ENCODE measurements at places on chromosomes 11 and 22.

GRCh38 chr11:118691926-118692830 is 12.7 kb upstream of the TREH start:
- no peak for DNase-seq

GRCh38 chr11:13776134-13776815 is 107.8 kb downstream of the FAR1 start:
- DNase-seq, result no peak

DNA sequence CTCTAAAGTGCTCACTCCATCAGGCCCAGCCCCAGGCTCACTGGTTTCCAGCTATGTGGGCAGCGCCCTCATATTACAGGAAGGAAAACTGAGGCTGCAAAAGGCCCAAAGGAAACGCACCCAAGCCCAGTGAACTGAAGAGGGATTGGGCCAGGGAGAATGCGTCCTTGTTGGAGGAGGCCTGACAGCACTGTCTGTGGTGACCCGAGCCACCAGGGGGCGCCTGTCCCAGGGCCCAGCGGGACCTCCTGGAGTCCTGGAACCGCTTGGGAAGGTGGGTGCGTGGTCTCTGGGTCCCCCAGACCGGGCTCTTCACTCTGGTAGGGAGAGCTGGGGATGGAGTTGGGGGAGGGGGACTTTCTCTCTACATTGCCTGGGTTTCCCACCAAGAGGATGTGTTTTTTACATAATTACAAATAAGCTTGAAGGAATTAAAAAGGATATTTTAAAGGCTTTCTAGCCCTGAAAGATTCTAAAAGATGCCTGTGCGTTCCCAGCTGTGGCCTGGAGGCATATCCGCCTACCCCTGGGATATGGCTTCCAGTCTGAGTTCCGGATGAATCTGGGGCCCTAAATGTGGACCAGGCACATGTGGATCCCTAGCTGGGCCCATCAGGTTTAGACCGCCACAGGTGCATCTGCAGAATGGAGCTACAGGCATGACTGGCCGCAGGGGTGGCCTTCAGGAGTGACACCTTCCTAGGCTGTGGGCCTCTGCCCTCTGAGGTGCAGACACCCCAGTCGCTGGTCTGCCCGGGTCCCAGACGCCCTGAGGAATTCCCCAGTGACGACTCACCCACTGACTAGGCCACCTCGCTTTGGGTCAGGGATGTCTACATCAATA is 4.2 kb downstream of the SPI1 start:
- DNase-seq, result peak; percentile 89

- DNase-seq, result peak; percentile 92
Observed at GRCh38 chr22:38755155-38755910, 465 bp downstream of the SUN2 start.

- DNase-seq, result no peak
Observed at GRCh38 chr11:65185869-65186341, 4.2 kb downstream of the CAPN1 start.

DNA sequence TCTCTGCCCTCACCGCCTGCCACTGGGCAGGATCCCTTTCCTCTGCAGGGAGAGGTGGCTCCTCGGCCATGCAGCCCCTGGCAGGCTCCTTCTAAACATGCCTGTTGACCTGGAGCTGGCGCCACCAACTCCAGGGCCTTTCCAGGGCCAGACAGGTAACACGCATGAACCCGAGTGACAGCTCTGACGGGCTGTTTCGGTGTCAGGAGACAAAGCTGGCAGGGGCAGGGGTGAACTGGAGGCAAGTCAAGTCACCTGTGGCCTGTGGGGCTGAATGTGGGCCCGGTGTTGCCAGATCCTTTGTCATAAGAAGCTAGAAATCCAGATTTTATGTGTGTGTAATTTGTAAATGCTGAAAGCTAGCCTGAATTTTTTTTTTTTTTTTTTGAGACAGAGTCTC is 11.3 kb downstream of the C22orf23 start:
- DNase-seq, result no peak

DNA sequence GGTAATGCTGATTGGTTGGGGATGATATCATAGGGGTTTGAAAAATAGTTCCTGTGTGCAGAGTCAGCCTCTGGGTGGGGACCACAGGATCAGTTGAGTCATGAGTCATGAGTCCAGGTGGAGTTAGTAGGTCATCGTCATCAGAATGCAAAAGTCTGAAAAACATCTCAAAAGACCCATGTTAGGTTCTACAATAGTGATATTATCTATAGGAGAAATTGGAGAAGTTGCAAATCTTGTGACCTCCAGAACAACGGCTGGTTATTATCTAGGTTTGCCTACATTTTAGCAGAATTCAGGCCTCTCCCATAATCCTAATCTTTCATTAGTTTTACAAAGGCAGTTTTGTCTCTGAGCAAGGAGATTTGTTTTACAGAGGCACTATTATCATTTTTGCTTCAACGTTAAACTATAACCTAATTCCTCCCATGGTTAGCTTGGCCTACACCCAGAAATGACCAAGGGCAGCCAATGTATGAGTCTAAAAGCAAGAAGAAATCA is 38.9 kb downstream of the MS4A2 start:
- peak; percentile 71 for DNase-seq

- DNase-seq, result no peak
Observed at GRCh38 chr11:115291325-115291724, 212.9 kb downstream of the CADM1 start.

DNA sequence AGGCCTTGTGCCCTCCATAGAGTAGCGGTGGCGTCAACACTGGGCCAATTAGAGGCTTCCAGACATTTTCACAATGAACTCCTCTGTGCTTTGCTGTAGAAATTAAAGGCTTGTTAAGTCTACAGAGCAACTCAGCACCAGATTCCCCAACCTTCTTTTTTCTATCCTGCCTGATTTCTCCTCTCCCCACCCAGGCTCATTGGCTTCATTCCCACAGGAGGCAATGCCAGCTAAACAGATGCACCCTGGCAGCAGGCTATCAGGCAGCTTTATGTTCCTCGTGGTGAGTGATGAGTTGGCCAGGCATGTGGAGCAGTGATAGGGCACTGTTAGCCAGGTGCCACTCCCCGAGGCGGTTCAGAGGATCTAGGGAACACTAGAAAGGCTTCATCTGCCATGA is 4.8 kb downstream of the DIXDC1 start:
- no peak for DNase-seq

GRCh38 chr11:105226091-105226490 is 86.5 kb upstream of the CARD18 start:
- no peak for DNase-seq

DNA sequence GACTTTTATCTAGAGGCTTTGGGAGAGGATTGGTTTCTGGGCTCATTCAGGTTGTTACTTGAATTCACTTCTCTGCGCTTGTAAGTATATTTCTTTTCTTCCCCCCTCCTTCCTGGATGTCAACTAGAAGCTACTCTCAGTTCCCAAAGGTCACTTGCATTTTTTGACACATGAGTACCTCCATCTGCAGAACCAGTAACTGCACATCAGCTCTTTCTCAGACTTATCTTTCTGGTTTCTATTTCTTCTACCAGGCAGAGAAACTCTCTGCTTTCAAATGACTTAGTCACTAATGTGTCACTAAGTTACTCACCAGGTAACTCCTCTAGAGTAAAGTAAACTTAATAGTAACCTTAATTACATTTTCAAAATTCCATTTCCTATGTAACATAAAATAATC is 773.0 kb upstream of the LUZP2 start:
- no peak for DNase-seq

- DNase-seq, result no peak
Observed at GRCh38 chr22:43526946-43527345, 115.1 kb downstream of the MPPED1 start.

DNA sequence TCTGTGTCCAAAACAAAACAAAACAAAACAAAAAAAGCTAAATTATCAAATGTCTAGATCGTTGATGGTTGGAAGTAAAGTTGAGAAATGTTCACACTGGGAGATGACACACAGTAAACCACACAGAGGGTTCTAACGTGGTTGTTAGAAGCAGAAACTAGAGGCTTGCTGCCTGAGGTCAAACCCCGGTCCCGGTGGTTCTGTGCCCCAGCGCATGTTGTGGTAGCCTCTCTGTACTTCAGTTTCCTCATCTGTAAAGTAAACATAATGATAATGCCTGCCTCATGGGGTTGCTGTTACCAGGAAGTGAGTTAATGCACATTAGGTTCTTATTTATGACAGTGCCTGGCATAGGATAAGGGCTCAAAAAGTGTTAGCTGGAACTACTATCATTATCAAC is 33.4 kb downstream of the PPARA start:
- DNase-seq, result no peak

DNA sequence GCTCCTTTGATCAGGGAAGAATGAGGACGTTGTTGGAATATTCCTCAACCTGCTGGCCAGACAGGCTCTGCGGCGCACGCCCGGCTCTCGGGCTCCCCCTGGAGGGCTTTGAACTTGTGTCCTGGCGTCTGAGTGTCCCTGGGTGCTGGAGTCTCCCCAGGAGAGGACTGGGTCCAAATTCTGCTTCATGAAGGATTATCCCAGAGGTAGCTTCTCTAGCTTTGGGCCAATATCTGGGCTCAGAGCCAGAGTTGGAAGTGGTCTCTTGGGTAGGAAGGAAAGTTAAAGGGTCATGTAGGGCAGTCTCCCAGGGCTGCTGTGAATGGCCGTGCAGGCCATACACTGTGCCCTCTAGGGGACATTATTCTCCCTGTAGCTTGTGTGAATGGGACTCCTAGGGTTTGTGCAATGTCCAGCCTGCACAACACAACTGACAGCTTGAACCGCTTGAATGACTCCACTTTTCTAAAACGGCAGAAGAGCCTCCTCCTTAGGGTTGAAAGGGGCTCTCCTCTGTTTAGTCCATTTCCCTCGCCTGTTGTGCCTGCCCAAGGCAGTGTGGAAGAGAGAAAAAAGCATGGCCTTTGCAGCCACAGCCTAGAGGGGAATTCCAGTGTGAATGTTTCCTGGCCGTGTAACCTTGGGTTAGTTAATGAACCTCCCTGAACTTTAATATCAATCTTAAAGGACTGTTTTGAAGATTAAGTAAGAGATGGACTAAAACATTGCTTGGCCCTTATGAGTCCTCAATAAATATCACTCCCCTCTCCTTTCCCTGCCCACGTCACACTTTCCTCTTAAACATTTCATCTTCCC is 111.2 kb upstream of the THY1 start:
- peak; percentile 84 for DNase-seq

- DNase-seq, result no peak
Observed at GRCh38 chr11:134978388-134979088, 566.5 kb upstream of the B3GAT1 start.

GRCh38 chr22:30033901-30034300 is 46.4 kb upstream of the HORMAD2 start:
- DNase-seq, result no peak

DNA sequence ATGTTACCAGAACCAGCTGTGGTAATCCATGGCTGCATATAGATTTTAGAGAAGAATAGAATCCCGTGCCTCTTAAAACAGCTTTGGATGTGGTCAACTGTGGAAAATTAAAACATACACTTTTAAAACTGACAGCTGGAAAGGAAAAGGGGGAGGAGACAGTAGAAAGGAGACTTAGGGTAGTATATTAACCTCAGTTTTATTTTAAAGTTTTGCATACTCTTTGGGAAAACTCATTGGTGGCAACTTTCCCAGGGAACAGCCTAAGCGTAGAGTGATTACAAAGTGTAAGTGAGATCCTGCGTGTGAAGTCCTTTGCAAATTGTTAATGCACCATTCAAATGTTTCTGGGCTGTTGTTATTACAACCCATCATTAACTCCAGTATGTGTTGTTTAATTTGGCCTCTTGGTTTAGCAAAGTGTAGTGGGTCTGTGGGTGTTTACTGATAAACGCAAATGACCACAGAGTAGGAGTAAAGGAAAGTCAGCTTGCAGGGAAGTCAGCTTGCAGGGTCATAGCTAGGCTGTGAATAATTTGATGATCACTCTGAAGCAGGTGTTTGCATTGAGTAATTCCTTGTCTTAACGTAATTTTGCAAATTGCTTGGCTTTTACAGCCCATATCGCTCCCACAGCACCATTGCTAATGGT is 88.0 kb upstream of the DBX1 start:
- DNase-seq, result no peak

DNA sequence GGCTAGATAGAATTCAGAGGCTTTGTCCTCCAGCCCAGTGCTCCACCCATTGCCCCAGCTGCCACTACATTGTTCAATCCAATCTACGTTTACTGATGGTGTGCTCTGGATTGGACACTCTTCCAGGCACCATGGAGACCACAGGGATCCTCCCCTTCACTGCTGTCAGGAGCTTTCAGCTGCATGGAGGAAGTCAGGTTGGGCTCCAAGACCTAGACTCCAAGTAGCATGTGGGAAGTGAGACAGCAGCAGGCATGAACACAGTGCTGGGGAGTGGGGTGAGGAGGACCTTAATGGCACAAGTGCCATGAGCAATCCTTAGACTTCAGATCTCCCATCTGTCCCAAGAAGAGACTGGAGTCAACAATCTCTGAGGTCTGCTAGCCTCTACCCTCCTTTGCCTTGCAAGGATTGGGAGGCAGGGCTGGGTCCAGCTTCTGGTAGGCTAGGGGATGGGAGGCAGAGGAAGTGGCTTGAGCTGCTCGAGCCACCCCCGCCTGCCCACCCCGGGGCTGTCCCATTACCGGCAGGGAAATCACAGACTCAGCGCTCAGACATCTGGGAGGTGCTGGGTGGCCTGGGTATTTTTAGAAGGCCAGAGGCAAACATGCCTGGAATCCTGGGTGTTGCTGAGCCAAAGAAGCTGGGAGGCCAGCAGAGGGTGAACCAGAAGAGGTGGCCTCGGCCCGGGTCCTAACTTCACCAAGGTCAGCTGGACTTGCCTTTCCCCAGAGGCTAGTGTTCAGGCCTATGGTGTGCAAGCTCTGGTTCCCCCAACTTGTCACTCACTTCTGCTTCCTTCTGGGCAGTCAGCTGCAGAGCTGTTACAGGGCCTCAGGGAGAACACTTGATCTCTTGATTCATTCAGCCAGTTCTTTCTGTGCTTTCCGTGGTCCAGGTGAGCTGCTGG is 15.2 kb upstream of the FCHSD2 start:
- DNase-seq, result no peak

DNA sequence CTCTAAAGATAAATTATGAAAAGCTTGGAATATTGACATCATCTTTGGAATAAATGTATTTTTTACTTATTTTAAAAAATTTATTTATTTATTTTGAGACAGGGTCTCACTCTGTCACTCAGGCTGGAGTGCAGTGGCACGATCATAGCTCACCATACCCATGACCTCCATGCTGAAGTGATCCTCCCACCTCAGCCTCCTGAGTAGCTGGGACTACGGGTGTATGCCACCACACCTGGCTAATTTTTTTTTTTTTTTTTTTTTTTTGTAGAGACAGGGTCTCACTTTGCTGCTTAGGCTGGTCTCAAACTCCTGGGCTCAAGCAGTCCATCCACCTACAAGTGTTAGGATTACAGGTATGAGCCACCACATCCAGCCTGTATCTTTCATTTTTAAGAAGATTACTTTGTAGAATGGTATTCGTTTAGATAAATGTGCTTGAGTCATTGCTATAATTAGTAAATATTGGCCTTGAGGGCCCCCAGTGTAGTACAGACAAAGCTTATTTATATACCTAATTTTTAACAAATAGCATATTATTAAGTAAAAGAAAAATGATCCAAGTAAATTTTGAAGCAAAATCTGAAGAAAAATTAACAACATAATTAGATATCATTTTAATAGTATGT is 8.5 kb downstream of the SWAP70 start:
- DNase-seq, result no peak

- DNase-seq, result no peak
Observed at GRCh38 chr11:107710301-107710700, 1.6 kb downstream of the SLN start.

All from Calu3 (cell line).